ENCODE measurements at places on chromosomes 11 and 22. TPM values are rescaled to one million over a fixed set of nuclear protein-coding genes. Genes with fewer than 3 reads are reported as not detected.

Gene LIF
- total RNA-seq: 82.9 TPM

Gene MRGPRF
- 16.2 TPM for total RNA-seq

Gene MS4A4E
- not detected for total RNA-seq

Gene ZNF214
- total RNA-seq: 1.4 TPM

Gene ZFP91
- total RNA-seq: 91.1 TPM

Gene CALCA
- not detected for total RNA-seq

Gene CCDC15
- total RNA-seq: 7.9 TPM

Gene PHOX2A
- total RNA-seq: not detected

Gene JAML
- total RNA-seq: not detected

Gene GDPD4
- 0.44 TPM for total RNA-seq

Gene GRAMD4
- 13.6 TPM for total RNA-seq

Gene SPON1
- total RNA-seq: 0.66 TPM

Gene POU2F3
- total RNA-seq: not detected

Gene CRYBB2
- not detected for total RNA-seq

Gene PCF11
- 43.2 TPM for total RNA-seq

Gene PAX6
- not detected for total RNA-seq

Gene MMP1
- total RNA-seq: 1,229 TPM

Gene CELSR1
- total RNA-seq: under 0.01 TPM

Gene KDM4E
- total RNA-seq: not detected

Gene PATE2
- not detected for total RNA-seq

Gene GAS2
- total RNA-seq: 0.66 TPM

Gene NRXN2
- 8.4 TPM for total RNA-seq

Gene CCDC116
- total RNA-seq: 0.22 TPM

Gene SYNGR1
- 2.3 TPM for total RNA-seq

Gene PKP3
- total RNA-seq: 1.3 TPM

Gene OR5AL1
- not detected for total RNA-seq

Gene INPP5J
- 0.66 TPM for total RNA-seq

Gene GPHA2
- not detected for total RNA-seq

Gene ARHGAP1
- 76.5 TPM for total RNA-seq

Gene BIRC3
- 4.4 TPM for total RNA-seq

Gene UBQLNL
- total RNA-seq: 0.14 TPM

Gene KRTAP5-9
- total RNA-seq: not detected

Gene ANGPTL5
- not detected for total RNA-seq

Gene PNPLA3
- total RNA-seq: 5.9 TPM

Gene TYMP
- total RNA-seq: 34.4 TPM

Gene MS4A7
- total RNA-seq: 0.29 TPM

Gene MRPL16
- 19.9 TPM for total RNA-seq

Gene SLC17A6
- total RNA-seq: not detected

Measured in placental pericyte (primary cell).